ENCODE measurements at places on chromosomes 2 and 18. TPM values are rescaled to one million over a fixed set of nuclear protein-coding genes. Genes with fewer than 3 reads are reported as not detected.

The TWIST2 gene
- 20.5 TPM for total RNA-seq

- peak; percentile 78 for DNase-seq
These were observed 2.2 kb upstream of the RRM2 start for GRCh38 chr2:10120158-10120876.

- no peak for DNase-seq
These were observed 3.8 kb upstream of the RHBDD1 start for GRCh38 chr2:226832061-226832460.

DNA sequence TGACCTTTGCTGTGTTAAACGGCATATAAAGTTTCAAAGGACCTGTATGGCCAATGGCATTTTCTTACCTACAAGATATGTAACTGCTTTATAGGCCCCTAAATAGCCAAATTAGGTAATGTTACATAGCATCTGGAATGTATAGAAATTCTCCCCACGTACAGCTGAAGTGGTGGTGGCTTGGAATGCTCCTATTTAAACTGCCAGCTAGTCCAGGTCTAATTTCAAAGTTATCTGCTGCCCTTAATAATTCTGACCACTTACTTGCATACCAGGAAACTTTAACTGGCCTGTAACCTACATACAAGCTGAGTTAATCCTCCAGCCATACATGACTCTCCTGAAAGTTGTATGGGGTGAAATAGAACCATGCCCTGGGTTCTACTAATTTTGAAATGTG lies 1.3 kb downstream of the KIAA2012 start:
- no peak for DNase-seq
